ENCODE measurements at places on chromosomes 4 and X. TPM values are rescaled to one million over a fixed set of nuclear protein-coding genes. Genes with fewer than 3 reads are reported as not detected.

Gene RBMXL3
- not detected for polyA plus RNA-seq

Gene WDR1
- 150 TPM for polyA plus RNA-seq

Gene PPM1K
- 18.4 TPM for polyA plus RNA-seq

GRCh38 chrX:118807151-118808017, 16.2 kb upstream of the ZCCHC12 start:
- no peak overlapping the region for H3K4me3 ChIP-seq
- H3K4me1 ChIP-seq, result no peaks in the 10 kb centered on the region
- no peaks in the 10 kb centered on the region for H3K27me3 ChIP-seq
- H3K36me3 ChIP-seq, result no peaks in the 10 kb centered on the region
- no peak for DNase-seq

DNA sequence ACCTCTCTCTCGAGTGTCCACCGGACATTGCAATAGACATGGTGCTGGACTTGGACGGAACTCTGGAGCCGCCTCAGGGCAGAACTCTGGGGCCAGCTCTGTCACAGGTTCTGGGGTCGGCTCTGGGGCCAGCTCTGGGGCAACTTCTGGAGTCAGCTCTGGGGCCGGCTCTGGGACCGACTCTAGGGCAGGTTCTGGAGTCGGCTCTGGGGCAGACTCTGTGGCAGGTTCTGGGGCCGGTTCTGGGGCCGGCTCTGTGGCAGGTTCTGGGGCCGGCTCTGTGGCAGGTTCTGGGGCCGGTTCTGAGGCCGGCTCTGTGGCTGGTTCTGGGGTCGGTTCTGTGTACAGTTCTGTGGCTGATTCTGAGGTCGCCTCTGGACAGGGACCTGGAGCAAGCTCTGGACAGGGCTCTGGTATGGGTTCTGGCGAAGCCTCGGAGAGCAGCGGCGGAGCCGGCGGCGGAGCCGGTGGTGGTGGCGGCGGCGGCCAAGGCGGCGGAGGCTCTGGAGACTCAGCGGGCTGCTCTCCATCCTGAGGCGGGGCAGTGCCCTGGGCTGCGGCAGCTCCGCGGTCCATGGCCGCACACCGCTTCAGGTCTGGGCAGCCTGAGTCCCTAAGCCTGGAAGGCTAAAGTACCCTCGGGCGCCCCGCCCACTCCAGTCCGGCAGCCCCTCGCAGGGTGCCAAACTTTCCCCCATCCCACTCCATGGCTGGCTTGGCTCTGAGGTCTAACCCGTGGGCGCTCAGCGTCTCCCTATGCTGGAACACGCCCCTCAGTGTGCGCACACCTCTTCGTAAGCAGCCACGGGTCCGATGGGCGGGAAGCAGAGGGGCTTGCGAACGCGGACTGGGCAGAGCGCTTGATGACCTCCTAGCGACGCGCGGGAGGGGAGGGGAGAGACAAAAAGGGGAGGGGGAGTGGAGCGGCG, at the start of gene DGKK:
TSS of gene DGKK (minus strand) at position 723 of the 929 bp plus-strand sequence. CDS start at position 576, 147 bp downstream.
- peaks cover 97% of the 10 kb centered on the region for H3K27me3 ChIP-seq
- DNase-seq, result peak; percentile 28
- no peaks in the 10 kb centered on the region for H3K4me1 ChIP-seq
- no peaks in the 10 kb centered on the region for H3K36me3 ChIP-seq
- H3K27ac ChIP-seq, result no peak within 1 kb of the TSS

GRCh38 chrX:989959-990510, 222.4 kb downstream of the CRLF2 start:
- DNase-seq, result peak; percentile 86
- H3K4me1 ChIP-seq, result no peaks in the 10 kb centered on the region
- H3K27me3 ChIP-seq, result no peaks in the 10 kb centered on the region
- no peak overlapping the region for H3K27ac ChIP-seq
- no peaks in the 10 kb centered on the region for H3K36me3 ChIP-seq

GRCh38 chr4:124111411-124111810, 601.1 kb downstream of the ANKRD50 start:
- DNase-seq, result no peak
- H3K36me3 ChIP-seq, result no peaks in the 10 kb centered on the region
- no peaks in the 10 kb centered on the region for H3K27me3 ChIP-seq
- H3K4me1 ChIP-seq, result no peaks in the 10 kb centered on the region
- no peak overlapping the region for H3K4me3 ChIP-seq
